ENCODE measurements at places on chromosomes 1 and 21.

- peaks cover 15% of the 10 kb centered on the region for H3K27me3 ChIP-seq
- peaks cover 2% of the 10 kb centered on the region for H3K36me3 ChIP-seq
- no peak for DNase-seq
- no peak overlapping the region for H3K27ac ChIP-seq
Observed at GRCh38 chr1:5274527-5274926, 620.1 kb downstream of the AJAP1 start.

DNA sequence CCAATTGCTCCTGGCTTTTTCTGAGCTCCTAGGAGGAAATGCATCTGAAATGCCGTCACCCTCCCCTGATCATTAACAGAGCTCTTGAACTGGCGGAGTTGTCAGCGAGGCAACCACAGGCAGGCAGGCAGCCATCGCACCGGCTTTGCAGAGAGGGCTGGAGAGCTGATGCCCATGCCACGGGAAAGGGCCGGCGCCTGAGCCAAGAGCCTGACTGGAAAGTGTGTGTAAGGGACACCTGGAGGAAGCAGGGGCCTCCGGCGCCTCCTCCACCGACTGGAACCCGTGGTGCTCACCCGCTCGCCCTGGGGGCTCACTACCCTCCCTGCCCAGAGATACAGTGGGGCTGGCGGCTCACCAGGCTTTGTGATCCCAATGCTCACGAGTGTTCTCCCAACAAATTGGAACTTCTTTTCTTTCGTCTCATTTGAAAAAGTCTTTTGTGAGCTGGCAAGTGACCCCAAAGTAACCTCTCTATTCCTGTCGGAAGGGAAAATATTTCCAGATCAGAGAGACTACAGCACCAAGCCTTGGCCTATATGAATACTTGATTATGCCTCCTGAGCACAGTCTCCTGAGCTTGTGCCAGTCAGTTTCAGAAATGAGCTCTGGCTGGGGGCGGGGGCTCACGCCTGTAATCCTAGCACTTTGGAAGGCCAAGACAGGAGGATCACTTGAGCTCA is 97.7 kb upstream of the SLC25A33 start:
- no peak for DNase-seq
- H3K27me3 ChIP-seq, result peaks cover 61% of the 10 kb centered on the region
- no peaks in the 10 kb centered on the region for H3K4me1 ChIP-seq
- no peaks in the 10 kb centered on the region for H3K36me3 ChIP-seq
- H3K27ac ChIP-seq, result no peak overlapping the region

DNA sequence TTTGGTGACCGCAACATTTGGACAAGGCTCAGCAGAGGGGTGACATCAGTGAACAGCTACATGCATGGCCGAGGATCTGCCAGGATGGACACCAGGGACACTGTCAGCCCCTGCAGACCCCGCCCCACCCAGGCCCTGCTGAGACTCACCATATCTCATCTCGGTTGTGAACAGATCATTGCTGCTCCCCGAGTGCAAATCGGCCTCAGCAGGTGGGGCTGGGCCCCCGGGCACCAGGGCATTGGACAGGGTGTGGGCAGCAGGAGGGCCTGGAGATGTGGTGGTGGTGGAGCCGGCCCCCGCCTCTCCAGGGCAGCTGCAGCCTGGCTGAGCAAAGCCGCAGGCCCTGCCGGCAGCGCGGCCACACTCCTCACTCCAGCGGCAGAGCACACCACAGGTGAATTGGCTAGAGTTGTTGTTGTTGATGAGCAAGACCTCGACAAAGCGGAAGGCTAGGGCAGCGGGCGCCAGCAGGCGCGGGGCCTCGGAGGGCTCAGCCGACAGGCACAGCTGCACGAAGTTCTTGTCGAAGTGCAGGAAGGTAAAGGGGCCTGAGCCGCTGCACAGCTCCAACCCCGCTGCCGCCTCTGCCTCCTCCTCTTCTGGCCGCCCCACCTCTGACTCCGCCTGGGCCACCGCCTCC is 8.2 kb downstream of the ADGRB2 start:
- DNase-seq, result no peak
- peaks cover 1% of the 10 kb centered on the region for H3K36me3 ChIP-seq
- H3K4me1 ChIP-seq, result peaks cover 25% of the 10 kb centered on the region
- H3K27me3 ChIP-seq, result no peaks in the 10 kb centered on the region

DNA sequence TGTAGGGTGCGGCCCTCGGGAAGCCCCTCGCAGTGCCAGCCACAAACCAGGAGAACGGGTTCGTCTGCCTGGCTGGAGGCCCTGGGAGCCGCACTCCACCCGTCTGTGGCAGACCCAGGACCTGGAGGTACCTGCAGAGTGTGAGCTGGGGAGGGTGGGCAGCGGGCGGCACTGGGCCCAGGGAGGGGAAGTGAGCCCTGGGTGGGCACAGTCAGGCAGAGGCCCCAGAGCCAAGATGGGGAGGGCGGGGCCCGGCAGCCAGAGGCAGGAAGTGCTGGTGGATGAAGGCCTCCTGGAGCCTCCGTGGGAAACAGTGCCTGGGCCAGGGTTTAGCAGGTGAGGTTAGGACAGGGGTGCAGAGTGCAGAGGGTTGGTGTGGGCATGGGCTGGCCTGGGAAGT is 4.0 kb upstream of the PEX10 start:
- H3K27me3 ChIP-seq, result no peaks in the 10 kb centered on the region
- no peak for DNase-seq
- peaks cover 42% of the 10 kb centered on the region for H3K4me1 ChIP-seq
- peak overlapping the region; percentile 80 for H3K4me3 ChIP-seq

GRCh38 chr1:74530892-74531291 is 18.5 kb upstream of the LRRC53 start:
- no peak overlapping the region for H3K4me3 ChIP-seq
- H3K4me1 ChIP-seq, result no peaks in the 10 kb centered on the region
- H3K36me3 ChIP-seq, result no peaks in the 10 kb centered on the region
- DNase-seq, result no peak
- peaks cover 16% of the 10 kb centered on the region for H3K27me3 ChIP-seq

GRCh38 chr1:246482805-246483568 is 24.1 kb downstream of the SMYD3 start:
- no peak for DNase-seq
- H3K36me3 ChIP-seq, result no peaks in the 10 kb centered on the region
- no peaks in the 10 kb centered on the region for H3K27me3 ChIP-seq
- peaks cover 29% of the 10 kb centered on the region for H3K4me1 ChIP-seq
- no peak overlapping the region for H3K27ac ChIP-seq
- peak overlapping the region; percentile 17 for H3K4me3 ChIP-seq

DNA sequence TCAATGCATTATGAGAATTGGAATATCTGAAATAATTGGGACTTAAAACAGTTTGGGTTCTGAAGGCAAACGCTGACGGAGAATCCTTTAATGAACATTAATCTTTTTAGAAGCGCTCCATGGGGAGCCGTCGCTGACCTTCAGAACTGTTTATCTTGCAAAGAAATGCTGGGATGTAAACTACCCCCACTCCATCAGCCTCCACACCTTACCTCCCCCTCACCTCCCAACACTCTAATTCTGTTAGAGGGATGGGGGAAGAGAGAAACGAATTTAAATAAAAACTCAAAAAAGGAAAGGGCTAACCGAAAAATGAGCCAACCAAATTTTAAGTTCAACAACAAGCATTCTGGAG is 44.1 kb upstream of the DNAJC6 start:
- peak overlapping the region; percentile 79 for H3K4me3 ChIP-seq
- no peak for DNase-seq
- H3K27me3 ChIP-seq, result no peaks in the 10 kb centered on the region
- H3K4me1 ChIP-seq, result peaks cover 13% of the 10 kb centered on the region
- peak overlapping the region; percentile 46 for H3K27ac ChIP-seq
- no peaks in the 10 kb centered on the region for H3K36me3 ChIP-seq

DNA sequence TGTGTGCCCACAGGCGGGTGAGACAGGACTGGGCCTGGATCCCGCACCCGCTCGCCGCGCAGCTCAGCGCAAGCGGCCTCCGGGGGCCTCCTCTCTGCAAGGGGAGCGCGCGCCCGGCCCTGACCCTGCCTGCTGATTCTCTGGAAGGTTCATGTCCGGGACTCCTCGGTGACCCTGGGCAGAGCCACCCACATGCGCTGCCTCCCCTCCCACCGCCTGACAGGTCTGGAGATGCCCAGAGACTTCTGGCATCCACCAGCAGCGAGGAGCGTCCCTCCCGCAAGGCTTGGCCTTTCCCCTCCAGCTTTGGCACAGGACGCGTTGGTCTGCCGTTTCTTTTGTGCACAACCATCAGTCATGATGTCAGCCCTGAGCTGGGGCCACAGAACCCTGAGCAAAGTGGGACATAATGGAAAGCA is 42.0 kb upstream of the COL6A2 start:
- DNase-seq, result no peak
- peaks cover 24% of the 10 kb centered on the region for H3K4me1 ChIP-seq
- peaks cover 12% of the 10 kb centered on the region for H3K36me3 ChIP-seq
- no peak overlapping the region for H3K27ac ChIP-seq

- H3K27me3 ChIP-seq, result no peaks in the 10 kb centered on the region
- H3K4me3 ChIP-seq, result no peak overlapping the region
- DNase-seq, result no peak
- H3K4me1 ChIP-seq, result no peaks in the 10 kb centered on the region
Observed at GRCh38 chr1:226274138-226274537, 34.8 kb downstream of the LIN9 start.

DNA sequence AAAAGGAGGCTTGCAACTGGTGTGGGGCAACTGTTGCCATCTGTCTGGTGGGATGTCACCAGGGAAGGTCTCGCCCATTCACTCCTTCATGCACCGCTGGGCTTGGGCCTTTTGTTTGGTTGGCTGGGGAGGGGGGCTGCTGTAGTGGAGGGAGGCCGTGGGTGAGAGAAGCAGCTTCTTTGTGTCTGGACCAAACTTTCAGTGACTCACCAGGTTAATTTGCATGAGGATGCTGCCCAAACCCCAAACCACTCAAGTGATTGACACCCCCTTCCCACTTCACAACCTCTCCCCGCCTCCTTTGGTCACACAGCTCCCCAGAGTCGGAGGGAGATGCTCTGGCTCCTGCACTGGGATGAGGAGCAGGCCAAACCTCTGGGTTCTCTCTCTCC is 19.7 kb downstream of the BTG2 start:
- no peak for DNase-seq
- peaks cover 23% of the 10 kb centered on the region for H3K36me3 ChIP-seq
- H3K4me1 ChIP-seq, result peaks cover 88% of the 10 kb centered on the region
- peak overlapping the region; percentile 77 for H3K4me3 ChIP-seq

DNA sequence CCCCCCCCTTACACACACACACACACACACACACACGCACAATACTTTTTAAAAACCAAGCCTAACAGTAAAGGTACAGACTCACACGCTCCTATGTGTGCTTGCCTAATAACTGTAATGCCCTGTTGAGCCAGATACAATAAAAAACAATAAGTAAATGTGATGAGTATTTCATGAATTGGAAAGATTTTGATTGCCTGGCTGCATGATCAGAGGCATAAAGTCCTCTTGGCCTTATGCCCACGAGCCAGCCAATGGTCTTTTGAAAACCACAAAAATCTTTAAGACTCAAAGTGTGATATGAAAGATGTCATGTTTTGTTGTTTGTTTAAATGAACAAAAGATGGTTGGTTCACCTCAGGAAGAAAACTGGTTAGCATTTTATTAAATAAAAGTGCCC is 441.9 kb upstream of the ZRANB2 start:
- no peak for DNase-seq
- no peaks in the 10 kb centered on the region for H3K4me1 ChIP-seq
- H3K27me3 ChIP-seq, result no peaks in the 10 kb centered on the region
- H3K4me3 ChIP-seq, result no peak overlapping the region
- no peaks in the 10 kb centered on the region for H3K36me3 ChIP-seq

DNA sequence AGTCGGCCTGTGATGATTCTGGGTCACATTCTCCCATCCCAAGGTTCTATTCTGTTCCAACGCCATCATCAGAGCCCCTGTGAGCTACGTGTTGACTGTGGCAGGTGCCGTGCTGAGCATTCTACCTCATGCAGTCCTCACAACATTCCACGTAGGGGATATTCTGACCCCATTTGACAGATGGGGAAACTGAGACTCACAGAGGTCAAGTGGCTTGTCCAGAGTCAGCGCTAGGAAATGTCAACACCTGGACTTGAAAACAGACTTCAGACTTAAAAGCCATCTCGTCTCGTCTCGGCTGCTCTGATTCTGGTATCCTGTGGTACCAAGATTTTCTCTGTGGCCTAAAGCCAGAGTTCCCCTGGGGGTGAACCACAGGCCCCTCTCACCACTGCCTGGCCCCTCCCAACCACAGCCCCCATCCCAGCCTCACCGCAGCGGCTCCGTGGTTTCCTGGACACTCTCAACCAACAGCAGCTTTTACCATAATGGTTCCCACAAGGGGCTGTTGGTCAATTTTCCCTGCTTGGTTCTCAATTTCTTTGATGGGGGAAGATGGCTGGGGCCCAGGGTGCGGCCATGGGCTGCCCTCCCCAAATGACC is 39.6 kb downstream of the SDC3 start:
- peaks cover 34% of the 10 kb centered on the region for H3K27me3 ChIP-seq
- H3K4me1 ChIP-seq, result peaks cover 6% of the 10 kb centered on the region
- no peak overlapping the region for H3K4me3 ChIP-seq
- no peaks in the 10 kb centered on the region for H3K36me3 ChIP-seq
- no peak for DNase-seq

Measured in central memory CD8-positive, alpha-beta T cell (primary cell).